AG04450 (cell line): ENCODE measurements at places on chromosomes 12 and 14.

- DNase-seq, result no peak
Observed at GRCh38 chr12:97968641-97969197, 506.1 kb downstream of the RMST start.

DNA sequence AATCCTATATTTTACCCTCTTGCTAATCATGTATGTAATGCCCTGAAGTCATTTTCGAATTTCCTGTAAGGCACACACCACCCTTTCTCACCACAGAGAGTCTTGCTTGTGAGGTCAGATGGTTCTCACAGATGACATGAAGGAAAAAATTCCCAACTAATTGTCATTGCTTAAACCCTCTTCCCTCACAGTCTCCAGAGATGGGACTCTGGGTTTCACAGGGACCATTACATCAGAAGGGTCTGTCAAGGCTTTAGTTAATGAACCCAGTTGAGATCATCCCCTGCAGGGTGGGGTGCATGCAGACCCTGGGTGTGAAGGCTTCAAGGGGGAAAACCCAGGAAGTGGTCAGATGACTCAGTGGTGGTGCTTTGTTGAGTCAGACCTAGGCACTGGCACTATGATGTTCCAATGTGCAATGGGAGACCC is 229.6 kb downstream of the BCAT1 start:
- DNase-seq, result no peak

DNA sequence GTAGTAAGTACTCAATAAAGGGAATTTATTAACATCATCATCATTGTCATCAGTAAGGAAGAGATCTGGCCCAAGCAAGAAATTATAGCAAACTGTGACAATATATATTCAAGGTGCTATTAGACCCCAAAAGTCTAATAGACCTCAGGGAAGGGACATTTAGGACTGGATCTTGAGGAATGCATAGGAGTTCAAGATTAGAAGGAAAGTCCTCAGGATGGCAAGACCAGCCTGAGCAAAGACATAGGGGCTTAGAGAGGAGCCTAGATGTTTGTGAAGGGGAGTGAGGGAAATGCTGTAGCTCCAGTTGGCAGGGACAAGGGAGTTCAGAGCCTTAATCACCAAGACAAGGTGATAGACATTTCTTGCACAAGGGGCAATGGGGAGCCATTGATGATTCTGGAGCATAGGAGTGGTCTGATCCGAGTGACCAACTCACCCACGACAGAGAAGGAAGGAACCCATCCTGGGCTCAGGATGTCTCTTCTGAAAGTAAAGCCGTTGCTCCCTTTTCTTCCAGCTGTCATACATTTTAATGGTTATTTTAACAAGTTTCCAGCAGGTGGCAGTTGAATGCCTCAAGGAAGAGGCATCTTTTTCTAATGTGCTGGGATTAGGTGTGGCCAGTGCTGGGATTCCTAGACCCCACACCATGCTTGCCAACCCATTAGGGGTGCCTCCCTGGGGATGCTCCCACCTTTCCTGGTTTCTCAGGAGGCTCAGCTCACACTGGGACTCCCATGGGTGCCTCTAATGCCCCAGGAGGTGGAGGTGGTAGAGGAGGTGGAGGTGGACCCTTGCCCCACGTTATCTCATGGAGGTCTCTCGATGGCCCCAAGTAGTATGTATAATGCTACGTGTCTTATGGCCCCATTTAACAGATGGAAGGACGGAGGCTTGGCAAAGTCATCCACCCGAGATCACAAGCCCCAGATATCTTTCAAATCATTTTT is 37.8 kb downstream of the PHETA1 start:
- DNase-seq, result peak; percentile 3

DNA sequence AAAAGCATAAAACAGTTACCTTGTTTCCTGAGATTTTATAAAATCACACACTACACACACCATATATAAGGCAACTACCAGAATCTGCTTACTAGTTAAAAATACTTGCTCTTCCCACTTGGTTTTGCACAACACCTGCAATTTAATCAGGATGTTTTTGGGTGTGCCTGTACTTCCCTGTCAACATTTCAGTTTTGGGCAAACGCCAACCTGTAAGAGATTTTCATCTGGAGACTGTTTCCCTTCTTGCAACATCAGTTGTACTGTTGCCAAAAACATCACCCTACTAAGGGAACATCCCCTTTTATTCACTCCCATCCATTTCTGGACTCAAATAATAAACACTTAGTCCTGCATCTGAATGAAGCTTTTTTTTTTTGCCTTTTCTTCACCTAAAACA is 172.3 kb downstream of the DUSP6 start:
- no peak for DNase-seq

GRCh38 chr12:49647827-49648711 is 24.7 kb downstream of the PRPF40B start:
- DNase-seq, result no peak

GRCh38 chr12:108519558-108519957 is 4.5 kb downstream of the FICD start:
- DNase-seq, result no peak

DNA sequence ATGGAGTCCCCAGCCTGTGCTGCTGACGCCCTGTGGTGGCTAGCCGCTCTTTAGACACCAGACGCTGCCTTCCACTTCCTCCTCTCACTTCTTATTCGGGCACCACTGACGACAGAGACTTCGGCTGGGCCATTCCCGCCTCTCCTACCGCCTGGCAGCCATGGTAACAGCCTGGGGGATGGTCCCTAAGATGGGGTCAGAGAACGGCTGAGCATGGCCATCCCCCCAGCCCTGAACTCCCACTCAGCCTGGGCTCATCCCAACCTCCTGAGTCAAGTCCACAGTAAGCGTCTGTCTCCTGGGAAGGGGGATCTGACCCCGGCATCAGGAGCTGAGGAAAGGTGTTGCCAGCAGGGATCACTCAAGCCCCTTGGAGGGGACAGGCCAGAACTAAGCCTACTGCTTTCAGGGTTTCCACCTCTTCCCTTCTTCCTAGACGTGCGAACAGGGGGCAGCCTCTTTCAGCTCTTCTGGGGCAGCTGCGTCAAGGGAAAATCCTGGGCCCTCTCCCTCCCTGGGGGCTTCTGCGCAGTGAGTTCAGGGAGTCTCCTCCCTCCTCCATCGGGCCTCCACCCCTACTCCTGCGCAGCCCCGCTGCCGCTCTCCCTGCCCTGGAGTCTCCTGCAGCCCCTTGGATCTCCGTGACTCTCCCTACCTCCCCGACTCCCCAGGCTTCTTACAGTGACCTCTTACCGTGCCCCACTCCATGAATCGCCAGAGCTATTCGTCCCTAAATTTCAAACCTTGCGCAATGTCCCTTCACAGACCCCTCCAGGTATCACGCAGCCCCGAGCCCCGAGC is 643 bp upstream of the TAMALIN start:
- no peak for DNase-seq

DNA sequence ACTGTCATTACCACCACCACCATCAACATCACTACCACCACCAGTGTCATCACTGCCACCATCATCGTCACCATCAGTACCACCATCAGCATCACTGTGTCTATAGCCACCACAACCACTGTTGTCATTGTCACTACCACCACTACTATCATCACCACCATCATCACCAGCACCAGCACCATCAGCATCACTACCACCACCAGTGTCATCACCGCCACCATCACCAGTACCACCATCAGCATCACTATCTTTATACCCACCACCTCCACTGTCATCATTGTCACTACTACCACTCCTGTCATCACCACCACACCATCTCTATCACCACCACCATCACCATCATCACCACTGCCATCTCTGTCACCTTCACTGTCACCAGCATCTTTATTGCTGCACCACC is 60.6 kb downstream of the BEGAIN start:
- no peak for DNase-seq

DNA sequence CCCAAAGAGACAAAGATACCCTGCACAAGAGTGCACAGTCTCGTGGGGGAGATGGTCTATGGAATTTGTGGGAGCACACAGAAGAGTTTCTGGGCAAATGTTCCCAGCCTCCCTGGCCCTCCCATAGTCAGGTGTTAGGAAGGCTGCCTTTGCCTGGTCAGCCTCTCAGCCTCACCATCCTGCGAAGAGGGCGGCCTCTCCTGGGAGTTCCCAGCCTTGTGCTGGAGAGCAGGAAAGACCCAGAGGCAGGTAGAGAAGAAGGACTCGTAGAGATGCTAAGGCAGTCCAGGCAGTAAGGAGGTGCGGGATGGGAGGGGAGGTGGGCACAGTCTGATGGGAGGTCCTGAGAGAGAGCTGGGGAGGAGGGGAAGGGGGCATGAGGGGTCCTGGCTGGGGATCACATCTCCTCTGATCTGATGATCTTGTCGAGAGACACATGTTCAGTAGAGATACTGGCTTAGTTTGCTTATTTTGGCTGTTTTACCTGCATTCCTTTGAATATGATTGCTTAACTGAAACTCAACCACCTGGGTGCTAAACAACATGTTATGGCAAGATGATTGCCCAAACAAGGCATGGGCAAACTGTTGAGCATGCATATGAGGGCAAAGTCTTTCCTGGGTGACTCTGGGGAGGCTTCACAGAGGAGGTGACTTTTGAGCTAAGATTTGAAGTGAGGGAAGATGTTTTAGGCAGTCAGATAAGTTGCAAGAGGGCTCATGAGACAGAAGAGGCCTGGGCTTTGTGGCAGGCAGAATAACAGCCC is 10.5 kb downstream of the SERPINA6 start:
- no peak for DNase-seq

DNA sequence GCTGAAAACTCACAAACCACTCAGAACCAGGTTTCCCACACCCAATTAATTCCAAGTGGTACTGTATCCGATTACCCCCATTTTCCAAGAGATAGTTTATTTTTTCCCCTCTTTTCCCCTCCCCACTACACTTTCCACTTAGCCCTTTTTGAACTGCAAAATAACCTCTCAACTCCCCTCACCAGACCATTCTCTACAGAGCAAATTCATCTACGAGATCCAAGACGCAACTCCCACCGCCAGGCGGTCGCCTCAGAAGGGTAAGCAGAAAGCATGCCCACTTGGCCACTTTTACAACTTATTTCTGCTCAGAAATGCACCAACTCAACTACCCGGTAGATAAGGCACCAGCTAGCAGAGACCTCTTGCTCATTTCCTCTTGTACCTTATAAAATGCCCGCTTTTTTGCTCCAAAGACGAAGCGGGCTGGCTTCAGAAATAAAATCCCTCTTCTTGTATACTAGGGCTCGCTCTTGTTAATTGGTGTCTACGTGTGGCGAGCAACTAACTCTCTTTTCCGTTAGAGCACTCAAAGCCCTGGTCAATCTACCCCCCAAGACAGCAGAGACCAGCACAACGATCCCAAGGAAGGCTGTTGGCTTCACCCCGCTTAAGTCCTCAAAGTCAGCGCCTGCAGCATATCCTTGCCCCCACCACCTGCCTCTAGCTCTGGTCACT is 910 bp upstream of the SRP54 start:
- DNase-seq, result peak; percentile 4

- no peak for DNase-seq
Observed at GRCh38 chr12:120064054-120064940, 52.3 kb downstream of the RAB35 start.

- no peak for DNase-seq
Observed at GRCh38 chr14:100846309-100846859, 20.5 kb downstream of the MEG3 start.

GRCh38 chr14:55572578-55572977 is 7.4 kb upstream of the KTN1 start:
- no peak for DNase-seq

DNA sequence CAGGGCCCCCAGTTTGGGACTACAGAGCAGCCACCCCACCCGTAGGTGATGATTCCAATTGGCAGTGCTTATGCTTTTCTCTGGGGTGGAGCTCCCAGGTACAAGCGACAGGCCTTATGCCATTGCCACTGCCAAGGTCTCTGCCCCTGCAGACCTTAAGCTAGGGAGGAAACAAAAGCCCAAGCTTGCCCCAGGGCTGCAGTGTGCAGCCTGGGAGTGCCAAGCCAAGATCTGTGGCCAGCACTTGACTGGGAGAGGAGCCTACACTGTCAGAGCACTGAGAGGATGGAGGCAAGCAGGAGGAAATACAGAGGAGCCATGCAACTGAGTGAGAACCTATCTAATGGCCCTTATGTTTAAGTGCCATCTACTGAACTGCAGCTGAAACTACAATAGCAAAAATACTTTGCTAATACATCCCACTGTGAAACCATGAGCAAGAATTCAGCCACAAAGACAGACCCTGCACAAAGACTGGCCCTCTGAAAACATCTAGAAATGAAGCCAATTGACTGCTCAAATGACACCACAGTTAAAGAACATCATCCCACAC is 17.7 kb upstream of the ASCL1 start:
- DNase-seq, result no peak

DNA sequence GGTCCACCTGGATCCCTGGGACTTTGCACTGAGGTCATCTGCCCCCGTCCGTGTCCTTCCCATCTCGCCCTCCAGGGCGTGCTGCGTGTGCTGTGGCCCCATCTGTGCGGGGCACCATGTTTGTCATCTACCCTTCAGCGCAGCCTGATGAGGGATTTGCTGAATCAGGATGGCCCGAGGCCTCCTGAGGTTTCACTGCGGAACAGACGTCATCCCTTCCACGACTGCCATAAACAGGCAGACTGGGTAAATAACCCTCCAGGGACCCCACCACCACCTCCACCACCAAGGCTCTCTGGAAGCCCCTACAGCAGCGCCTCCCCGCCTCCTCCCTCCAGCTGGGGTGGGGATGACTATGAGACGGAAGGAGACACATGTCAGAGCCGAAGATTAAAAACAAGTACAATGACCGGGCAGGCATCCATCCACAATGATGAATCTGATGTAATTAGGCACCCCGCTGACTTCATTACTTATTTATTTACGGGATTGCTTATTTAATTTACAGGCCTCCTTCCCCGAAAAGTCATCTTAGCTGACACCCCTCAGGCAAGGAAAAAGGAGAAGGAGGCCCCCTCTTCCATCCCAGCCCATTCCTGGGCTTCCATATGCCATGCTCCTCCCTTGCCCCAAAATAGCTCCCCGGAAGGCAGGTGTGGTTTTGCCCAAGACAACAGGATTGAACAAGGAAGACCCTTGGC is 39.4 kb downstream of the NCOR2 start:
- no peak for DNase-seq

GRCh38 chr12:10873378-10873777 is 10.7 kb downstream of the PRH1 start:
- no peak for DNase-seq

DNA sequence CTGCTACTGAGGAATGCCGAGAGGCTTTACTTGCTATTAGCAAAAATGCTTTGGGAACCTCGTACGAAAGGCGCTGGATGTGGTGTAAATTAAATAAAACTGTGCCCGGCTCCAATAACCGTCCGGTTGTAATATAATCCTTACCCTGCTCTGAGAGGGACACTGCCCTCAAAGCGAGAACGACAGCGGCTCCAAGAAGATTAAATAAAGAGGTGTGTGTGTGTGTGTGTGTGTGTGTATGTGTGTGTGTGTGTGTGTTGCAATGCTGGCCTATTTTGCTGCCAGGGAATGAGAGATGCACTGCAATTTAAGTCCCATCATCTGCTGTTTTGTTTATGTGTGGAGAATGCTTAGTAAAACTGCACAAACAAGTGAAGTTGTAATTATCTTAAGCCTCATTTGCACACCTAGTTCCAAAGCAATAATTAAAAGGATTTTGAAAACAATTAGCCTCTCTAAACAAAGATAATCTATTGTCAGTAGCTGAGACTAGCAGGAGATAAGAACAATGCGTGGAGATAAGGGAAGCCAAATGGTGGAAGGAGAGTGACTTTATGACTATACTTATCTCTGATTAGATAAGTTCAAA is 1.2 kb upstream of the SIX1 start:
- DNase-seq, result no peak
